ENCODE measurements at places on chromosomes 12 and 14.

GRCh38 chr12:41142376-41142775 is 45.7 kb upstream of the PDZRN4 start:
- DNase-seq, result no peak

GRCh38 chr14:74558655-74559054 is 53.4 kb downstream of the LTBP2 start:
- DNase-seq, result no peak

DNA sequence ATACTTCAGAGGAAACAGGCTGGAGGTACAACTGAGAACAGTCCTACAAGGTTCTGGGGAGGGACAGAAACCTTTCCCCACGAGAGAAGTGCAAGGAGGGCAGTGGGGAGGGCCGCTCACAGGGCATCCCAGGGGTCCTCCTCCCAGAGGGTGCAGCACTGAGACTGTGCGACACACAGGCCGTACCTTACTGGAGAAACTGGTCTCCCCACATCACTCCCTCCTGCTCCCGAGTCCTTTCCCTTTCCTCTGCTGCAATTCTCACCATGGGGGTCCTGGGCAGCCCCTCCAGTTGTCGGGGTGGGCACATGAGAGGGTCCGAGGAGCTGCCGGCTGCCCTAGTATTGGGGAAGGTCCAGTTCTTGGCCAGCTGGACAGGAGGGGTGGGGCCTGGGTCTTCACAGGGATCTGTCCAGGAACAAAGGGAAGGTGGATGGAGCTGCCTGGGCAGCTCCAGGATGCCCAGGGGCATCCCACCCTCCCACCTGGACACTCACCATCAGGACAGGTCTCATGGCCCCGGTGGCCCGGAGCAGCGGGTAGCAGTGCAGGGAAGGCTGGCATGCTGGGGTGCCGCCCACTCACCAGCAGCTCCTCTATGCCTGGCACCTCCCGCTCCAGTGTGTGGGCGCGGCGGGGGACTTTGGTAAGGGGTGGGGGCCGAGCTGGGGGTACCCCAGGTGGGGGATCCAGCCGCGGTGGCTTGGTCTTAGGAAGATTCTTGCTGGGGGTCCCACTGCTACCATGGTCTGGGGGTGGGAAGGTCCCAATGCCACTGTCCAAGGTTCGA is 35.8 kb downstream of the NCKAP5L start:
- no peak for DNase-seq

GRCh38 chr14:29035134-29035533 is 268.5 kb downstream of the FOXG1 start:
- no peak for DNase-seq

- DNase-seq, result no peak
These were observed 17.9 kb upstream of the CAMKK2 start for GRCh38 chr12:121314431-121314830.

DNA sequence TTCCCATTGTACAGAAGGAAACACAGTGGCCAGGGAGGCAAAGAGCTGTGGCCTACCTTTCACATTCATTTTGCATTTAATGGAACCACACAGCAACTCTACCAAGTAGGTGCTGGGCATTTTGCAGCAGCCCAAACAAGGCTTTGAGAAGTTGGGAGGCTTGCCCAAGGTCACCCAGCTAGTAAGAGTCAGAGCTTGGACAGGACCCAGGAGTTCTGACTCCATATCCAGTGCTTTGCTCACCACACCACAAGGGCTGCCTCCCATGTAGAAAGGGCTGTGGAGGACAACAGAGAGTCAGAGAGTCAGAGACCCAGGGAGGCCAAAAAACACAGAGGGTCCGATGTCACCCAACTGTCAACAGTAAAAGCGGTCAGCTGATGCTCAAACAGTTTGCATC is 400.2 kb downstream of the BCL11B start:
- no peak for DNase-seq

GRCh38 chr12:91513313-91513712 is 330.7 kb upstream of the DCN start:
- DNase-seq, result no peak

- DNase-seq, result no peak
These were observed 55.7 kb downstream of the VRK1 start for GRCh38 chr14:96852823-96853422.

DNA sequence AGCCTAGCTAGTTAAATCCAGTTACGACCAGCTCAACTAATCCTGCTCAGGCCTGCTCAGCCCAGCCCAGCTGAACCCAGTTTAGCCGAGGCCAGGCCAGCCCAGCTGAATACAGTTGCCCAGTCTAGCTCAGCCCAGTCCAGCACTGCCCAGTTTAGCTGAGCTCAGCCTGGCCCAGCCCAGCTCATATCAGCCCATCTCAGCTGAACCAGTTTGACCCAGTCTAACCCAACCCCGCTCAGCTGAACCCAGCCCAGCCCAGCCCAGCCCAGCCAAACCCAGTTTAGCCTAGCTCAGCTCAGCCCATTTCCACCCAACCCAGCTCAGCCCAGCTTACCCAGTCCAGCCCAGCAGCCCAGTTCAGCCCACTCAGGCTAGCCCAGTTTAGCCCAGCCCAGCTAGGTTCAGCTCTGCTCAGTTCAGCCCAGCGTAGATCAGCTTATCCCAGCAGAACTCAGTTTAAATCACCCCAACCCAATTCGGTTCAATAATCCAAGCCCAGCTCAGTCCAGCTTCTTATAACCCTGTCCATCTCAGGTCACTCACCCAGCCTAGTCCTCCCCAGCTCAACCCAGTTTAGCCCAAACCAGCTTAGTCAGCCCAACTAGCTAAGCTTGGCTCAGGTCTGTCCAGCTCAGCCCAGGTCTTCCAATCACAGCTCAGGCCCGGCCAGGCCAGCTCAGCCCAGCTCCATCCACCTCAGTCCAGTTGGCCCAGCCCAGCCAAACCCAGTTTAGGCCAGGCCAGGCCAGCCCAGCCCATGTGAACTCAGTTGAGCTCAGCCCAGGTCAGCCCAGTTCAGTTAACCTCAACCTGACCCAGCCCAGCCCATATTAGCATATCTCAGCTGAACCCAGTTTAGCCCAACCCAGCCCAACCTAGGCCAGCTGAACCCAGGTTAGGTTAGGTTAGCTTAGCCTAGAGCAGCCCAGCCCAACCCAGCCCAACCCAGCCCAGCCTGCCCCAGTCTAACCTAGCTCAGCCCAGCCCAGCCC is 76.7 kb downstream of the TMEM121 start:
- DNase-seq, result no peak
